ENCODE measurements at places on chromosomes 4 and X. TPM values are rescaled to one million over a fixed set of nuclear protein-coding genes. Genes with fewer than 3 reads are reported as not detected.

DNA sequence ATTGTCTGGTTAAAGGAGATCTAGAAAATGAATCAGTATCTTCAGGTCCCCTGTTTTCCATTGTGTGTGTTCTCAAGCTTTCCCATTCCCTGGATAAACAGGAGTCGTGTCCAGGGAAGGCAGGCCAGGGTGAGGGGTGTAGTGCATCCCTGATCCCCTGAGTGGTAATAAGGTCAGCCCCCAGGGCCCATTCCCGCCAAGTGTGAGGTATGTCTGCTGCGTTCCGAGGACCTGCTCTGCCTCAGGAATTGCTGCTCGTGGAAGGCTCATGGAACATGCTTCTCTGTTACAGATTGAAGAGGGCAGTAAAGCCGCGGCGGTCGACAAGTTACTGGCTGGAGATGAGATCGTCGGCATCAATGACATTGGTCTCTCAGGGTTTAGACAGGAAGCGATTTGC, 87.1 kb downstream of the SHROOM2 start:
- no peak overlapping the region for H3K27ac ChIP-seq
- no peak for DNase-seq
- no peak overlapping the region for H3K4me3 ChIP-seq
- peaks cover 7% of the 10 kb centered on the region for H3K4me1 ChIP-seq
- H3K36me3 ChIP-seq, result no peaks in the 10 kb centered on the region

DNA sequence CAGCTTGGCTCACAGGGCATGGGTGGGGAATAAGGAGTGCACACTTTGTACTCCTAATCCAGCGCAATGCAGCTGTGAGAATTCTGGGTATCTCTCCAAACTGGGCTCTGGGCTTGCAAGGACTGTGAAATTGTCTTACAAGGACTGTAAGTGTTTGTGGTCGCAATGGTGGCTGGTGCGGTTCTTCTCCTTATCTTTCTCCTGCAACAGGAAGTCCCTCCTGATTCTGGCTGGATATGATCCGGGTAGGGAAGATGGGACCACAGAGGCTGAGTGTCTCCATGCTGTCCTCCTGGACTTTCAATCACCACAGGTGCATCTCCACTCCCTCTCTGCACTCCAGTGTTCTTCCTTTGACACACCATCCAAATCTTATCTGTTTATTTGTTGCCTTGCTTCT, 55.7 kb upstream of the GYPE start:
- H3K36me3 ChIP-seq, result no peaks in the 10 kb centered on the region
- no peaks in the 10 kb centered on the region for H3K27me3 ChIP-seq
- DNase-seq, result no peak
- H3K4me3 ChIP-seq, result no peak overlapping the region
- no peaks in the 10 kb centered on the region for H3K4me1 ChIP-seq

The NPY2R gene
- polyA plus RNA-seq, result 1.1 TPM

The ADH1B gene
- 0.33 TPM for polyA plus RNA-seq

- no peaks in the 10 kb centered on the region for H3K27me3 ChIP-seq
- H3K4me1 ChIP-seq, result no peaks in the 10 kb centered on the region
- no peaks in the 10 kb centered on the region for H3K36me3 ChIP-seq
- DNase-seq, result no peak
These were observed 1459.8 kb downstream of the RAPGEF2 start for GRCh38 chr4:160562661-160563060.

GRCh38 chr4:86855572-86855971, 6.4 kb upstream of the SLC10A6 start:
- no peaks in the 10 kb centered on the region for H3K27me3 ChIP-seq
- no peak for DNase-seq
- no peaks in the 10 kb centered on the region for H3K4me1 ChIP-seq
- no peak overlapping the region for H3K4me3 ChIP-seq
- no peaks in the 10 kb centered on the region for H3K36me3 ChIP-seq

DNA sequence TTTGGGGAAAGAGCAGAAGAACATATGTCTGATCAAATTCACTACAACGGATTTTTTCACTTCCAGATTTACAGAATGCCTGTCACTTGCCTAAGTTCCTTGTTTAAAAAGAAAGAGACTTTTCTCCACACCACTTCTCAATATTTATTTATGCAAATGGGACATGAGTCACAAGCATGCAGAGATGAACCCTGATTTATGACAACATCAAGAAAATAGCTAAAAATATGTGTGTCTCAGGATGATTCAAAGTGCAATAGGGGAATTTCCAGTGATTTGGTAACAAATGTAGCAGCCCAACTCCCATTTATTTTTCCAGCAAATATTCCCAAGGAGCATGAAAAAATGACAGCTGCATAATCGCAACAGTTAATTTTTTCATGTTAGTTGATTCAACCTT, 180.4 kb upstream of the FAT1 start:
- DNase-seq, result no peak
- no peak overlapping the region for H3K27ac ChIP-seq
- no peaks in the 10 kb centered on the region for H3K27me3 ChIP-seq
- no peaks in the 10 kb centered on the region for H3K36me3 ChIP-seq
- H3K4me3 ChIP-seq, result no peak overlapping the region
- H3K4me1 ChIP-seq, result peaks cover 3% of the 10 kb centered on the region

All from spinal cord (tissue), 10 donors.